MCF 10A (cell line): ENCODE measurements at places on chromosomes 3 and 15. TPM values are rescaled to one million over a fixed set of nuclear protein-coding genes. Genes with fewer than 3 reads are reported as not detected.
A peak's percentile ranks its signal among the peaks of the same experiment; 100 is the strongest.

GRCh38 chr15:48572823-48573222, 72.7 kb downstream of the FBN1 start:
- no peak overlapping the region for H3K4me3 ChIP-seq
- no peaks in the 10 kb centered on the region for H3K36me3 ChIP-seq
- DNase-seq, result no peak
- no peaks in the 10 kb centered on the region for H3K27me3 ChIP-seq
- no peak overlapping the region for H3K27ac ChIP-seq
- peaks cover 16% of the 10 kb centered on the region for H3K4me1 ChIP-seq

DNA sequence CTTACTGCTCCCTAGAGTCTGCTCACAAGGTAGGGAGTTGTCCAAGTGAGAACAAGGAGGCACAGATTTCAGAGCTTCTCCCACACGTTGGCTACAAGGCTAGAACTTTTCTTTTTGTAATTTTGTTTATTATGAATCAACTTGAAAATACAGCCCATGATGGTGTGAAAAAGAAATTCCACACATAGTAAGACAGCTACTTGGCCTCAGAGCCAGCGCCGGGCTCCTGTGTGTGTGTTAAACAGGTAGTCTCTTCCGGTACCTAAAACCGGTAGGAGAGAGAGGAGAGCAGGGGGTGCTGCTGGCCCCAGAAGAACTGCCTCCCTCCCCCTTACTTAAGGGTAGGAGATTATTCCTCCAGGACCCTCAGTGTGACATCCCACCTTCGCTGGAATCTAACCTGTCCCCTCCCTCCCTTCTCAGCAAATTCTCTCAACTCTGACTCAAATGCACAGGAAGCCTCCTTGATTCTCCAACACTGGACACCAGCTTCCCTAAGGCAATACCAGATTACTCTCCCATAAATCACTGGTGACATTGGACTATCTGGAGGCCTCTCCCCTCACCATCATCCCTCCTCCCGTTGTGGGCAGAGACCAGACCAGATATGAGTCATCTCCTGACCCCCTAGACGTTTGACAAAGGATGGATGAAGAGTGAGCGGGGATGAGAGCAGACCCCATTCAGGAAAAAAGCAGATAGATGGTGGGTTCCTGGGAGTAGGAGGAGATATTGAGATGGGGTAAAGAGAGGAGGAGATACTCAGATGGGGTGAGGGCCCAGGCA, 4.5 kb upstream of the IP6K1 start:
- no peaks in the 10 kb centered on the region for H3K4me1 ChIP-seq
- H3K27ac ChIP-seq, result no peak overlapping the region
- H3K4me3 ChIP-seq, result no peak overlapping the region
- DNase-seq, result no peak

DNA sequence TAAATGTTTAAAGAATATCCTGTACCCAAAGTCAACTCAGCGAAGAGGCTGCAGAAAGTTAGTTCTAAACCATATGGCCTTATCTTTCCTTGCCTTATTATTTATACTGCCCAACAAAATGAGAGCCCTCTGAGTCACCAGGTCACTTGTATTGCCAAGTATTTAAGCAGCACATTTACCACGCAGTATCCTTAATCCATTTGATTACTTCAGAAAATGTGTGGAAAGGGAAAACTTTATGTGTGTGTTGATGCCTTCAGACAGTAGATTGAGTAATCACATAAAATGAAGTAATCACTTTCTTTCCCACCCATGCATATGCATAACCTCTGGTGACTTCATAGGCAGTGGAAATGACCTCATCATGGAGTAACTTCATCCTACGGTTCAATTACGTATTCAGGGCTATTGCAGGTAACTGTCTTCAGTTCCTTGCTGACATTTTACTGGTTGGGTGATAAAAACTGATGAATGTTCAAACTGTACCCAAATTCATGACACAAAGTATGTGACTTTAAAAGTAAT, 7.5 kb upstream of the CADPS start:
- peaks cover 73% of the 10 kb centered on the region for H3K27me3 ChIP-seq
- H3K4me3 ChIP-seq, result no peak overlapping the region
- DNase-seq, result peak; percentile 4

DNA sequence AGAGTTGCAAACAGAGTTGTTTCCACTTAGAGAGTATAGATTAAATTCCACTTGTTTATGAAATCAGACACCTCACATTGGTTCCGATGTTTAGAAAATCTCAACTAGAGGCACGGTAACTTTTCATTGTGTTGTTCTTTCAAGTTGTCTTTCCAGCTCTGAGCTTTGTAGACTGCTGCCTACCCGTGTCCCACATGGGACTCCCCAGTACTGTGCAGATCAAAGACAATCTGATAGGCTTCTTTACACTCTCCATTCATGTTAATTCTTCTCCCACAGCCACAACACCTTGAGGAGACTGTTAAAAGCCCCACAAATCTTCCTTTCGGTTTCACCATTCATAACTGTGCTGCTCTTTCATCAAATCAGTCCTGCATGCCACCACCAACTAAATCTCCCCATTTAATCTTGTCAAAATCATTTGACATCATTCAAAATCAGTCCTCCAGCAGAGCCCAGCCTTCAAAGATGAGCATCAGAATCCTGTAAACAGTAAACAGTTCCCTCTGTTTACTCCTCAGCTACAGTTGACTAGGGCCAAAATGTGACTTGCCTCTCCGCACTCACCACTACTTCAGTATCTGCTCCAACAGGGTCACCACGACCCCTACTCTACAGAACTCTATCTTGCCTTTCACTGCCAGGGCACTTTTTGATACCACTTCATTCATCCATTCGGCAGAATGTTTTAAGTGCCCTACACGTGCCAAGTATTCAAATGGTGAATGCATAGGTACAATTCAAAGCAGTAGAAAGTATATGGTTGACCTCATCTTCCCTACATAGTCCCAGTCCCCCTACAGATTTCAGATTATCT, 8.3 kb downstream of the ANXA2 start:
- DNase-seq, result peak; percentile 33
- H3K4me3 ChIP-seq, result peak overlapping the region; percentile 69
- H3K36me3 ChIP-seq, result peaks cover 79% of the 10 kb centered on the region
- no peaks in the 10 kb centered on the region for H3K27me3 ChIP-seq

DNA sequence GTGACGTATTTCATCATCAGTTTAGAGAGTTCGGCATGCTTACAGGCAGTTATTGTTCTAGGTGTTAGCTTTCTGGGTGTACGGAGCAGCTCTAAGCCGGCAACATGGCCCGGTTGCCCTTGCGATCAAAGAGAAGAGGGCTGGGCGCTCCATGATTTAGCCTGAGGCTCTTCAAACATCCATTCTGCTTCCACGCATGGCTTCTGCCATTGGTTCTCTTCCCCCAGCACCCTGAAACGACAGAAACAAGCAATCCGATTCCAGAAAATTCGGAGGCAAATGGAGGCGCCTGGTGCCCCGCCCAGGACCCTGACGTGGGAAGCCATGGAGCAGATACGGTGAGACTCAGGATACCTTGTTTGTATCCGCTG, 574 bp downstream of the NGRN start:
- peaks cover 39% of the 10 kb centered on the region for H3K4me1 ChIP-seq
- peak overlapping the region; percentile 96 for H3K27ac ChIP-seq
- H3K27me3 ChIP-seq, result no peaks in the 10 kb centered on the region
- DNase-seq, result peak; percentile 40

DNA sequence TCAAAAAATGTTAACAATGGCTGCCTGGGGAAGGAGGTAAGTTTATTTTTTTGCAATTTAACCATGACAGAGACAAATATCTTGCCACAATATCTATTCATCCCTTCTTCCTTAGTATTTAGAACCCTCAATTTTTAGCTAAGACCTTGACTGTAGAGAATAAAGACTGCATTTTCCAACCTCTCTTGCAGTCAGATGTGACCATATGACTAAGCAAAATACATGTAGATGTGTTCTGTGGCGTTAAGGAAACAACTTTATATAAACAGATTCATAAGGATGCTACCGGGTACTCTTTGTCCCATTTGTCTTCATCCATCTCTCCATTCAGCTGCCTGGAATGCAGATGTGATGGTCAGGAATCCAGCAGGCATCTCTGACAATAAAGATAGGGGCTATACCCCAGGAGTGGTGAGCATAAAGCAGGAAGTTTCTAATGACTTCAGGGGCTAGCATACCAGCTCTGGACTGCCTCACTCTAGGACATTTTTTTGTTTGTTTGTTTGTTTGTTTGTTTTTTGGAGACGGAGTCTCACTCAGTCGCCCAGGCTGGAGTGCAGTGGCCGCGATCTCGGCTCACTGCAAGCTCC, 41.1 kb downstream of the LHFPL4 start:
- no peak for DNase-seq
- H3K27ac ChIP-seq, result no peak overlapping the region
- no peaks in the 10 kb centered on the region for H3K36me3 ChIP-seq
- H3K4me1 ChIP-seq, result peaks cover 5% of the 10 kb centered on the region

DNA sequence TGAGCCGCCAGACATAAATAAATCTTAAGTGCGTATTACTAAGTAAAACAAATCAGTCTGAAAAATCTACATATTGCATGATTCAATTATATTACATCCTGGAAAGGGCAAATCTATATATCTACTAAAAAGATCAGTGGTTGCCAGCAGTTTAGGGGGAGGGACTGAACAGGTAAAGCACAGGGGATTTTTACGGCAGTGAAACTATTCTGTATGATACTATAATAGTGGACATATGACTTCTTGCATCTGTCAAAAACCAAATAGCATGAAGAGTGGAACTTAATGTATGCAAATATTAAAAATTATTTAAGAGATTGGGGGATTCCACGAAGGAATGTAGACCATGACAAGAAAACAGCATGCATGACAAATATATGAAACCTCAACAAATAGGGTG, 111.6 kb downstream of the MYO9A start:
- no peaks in the 10 kb centered on the region for H3K27me3 ChIP-seq
- no peak overlapping the region for H3K27ac ChIP-seq
- DNase-seq, result no peak
- no peaks in the 10 kb centered on the region for H3K4me1 ChIP-seq
- H3K4me3 ChIP-seq, result no peak overlapping the region

GRCh38 chr3:125594581-125595011, 701 bp downstream of the OSBPL11 start:
- H3K27me3 ChIP-seq, result no peaks in the 10 kb centered on the region
- peak overlapping the region; percentile 65 for H3K27ac ChIP-seq
- H3K36me3 ChIP-seq, result no peaks in the 10 kb centered on the region
- peaks cover 8% of the 10 kb centered on the region for H3K4me1 ChIP-seq
- DNase-seq, result no peak

- no peak for DNase-seq
- no peaks in the 10 kb centered on the region for H3K4me1 ChIP-seq
- no peak overlapping the region for H3K4me3 ChIP-seq
- H3K27ac ChIP-seq, result no peak overlapping the region
- H3K36me3 ChIP-seq, result no peaks in the 10 kb centered on the region
These were observed 325.6 kb upstream of the AZI2 start for GRCh38 chr3:28674212-28674611.

DNA sequence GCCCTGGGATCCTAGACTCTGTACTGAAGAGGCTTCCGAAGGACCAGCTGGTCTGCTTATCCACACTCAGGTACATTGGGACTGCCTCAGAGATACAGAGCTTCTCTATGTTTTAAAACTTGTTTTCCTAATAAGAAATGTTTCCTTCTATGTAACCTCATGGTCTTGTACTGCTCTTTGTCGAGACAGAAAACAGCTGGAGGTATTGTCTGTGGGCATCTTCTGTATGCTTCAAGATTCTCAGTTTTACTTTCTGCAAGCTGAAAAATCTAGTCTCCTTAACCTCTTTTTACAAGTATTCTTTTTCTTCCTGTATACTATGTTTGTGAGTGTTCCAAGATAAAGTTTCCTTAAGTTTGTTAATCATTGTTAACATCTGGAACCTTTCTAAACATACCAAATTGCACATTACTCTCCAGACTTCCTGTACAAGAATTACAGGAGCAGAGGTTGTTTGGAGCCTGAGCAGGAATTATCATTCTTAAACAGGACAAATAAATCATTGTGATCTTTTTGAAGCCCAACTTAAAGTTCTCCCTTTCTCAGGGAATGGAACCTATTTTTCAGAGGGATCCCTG, 358.3 kb upstream of the CFAP20DC start:
- H3K4me1 ChIP-seq, result no peaks in the 10 kb centered on the region
- no peaks in the 10 kb centered on the region for H3K36me3 ChIP-seq
- H3K4me3 ChIP-seq, result no peak overlapping the region
- no peaks in the 10 kb centered on the region for H3K27me3 ChIP-seq
- DNase-seq, result no peak

GRCh38 chr3:115448851-115449250, 174.5 kb upstream of the GAP43 start:
- no peaks in the 10 kb centered on the region for H3K4me1 ChIP-seq
- H3K27ac ChIP-seq, result no peak overlapping the region
- no peaks in the 10 kb centered on the region for H3K27me3 ChIP-seq
- no peak overlapping the region for H3K4me3 ChIP-seq
- DNase-seq, result no peak
- H3K36me3 ChIP-seq, result no peaks in the 10 kb centered on the region

DNA sequence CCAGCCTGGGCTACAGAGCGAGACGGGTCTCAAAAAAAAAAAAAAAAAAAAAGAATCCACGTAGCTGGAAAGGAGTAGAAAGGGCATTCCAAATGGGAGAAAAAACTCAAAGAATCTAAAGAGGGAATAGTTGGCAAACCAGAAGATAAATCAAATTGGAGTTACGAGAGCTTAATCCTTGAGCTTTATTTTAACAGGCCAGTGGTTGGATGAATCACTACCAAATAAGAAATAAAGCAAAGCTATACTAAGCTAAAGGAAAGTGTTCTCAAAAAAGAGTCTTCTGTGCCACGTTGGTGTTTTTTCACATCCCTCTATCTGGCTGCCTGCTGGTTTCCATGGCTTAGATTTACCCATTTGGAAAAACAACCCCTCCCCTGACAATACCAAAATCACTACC, 14.0 kb downstream of the VGLL4 start:
- peaks cover 32% of the 10 kb centered on the region for H3K4me1 ChIP-seq
- no peaks in the 10 kb centered on the region for H3K27me3 ChIP-seq
- H3K27ac ChIP-seq, result no peak overlapping the region
- peaks cover 11% of the 10 kb centered on the region for H3K36me3 ChIP-seq
- no peak for DNase-seq

GRCh38 chr3:139519998-139520737, 19.4 kb downstream of the RBP1 start:
- H3K27ac ChIP-seq, result no peak overlapping the region
- no peak overlapping the region for H3K4me3 ChIP-seq
- no peaks in the 10 kb centered on the region for H3K36me3 ChIP-seq
- H3K4me1 ChIP-seq, result no peaks in the 10 kb centered on the region
- peak; percentile 45 for DNase-seq
- H3K27me3 ChIP-seq, result no peaks in the 10 kb centered on the region

DNA sequence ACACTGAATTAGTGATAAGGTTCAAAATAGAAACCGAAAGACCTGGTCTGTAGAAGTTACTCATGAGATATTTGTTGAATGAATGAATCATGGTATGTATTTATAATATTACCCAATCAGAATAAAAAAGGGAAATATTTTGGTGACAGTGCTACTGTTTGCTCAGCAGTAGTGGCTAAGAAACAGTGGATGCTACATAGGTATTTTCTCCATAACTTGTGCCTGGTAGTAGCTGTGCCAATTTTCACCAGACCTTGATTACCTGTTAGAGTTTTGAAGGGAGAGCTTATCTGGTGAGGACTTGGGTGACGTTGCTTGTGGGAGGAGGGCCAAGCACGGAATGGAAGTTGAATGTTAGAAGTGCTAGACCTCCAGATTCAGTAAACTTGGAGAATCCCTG, 14.3 kb downstream of the LIMD1 start:
- peaks cover 7% of the 10 kb centered on the region for H3K36me3 ChIP-seq
- H3K27me3 ChIP-seq, result no peaks in the 10 kb centered on the region
- H3K4me1 ChIP-seq, result peaks cover 22% of the 10 kb centered on the region
- H3K27ac ChIP-seq, result peak overlapping the region; percentile 39
- no peak overlapping the region for H3K4me3 ChIP-seq
- DNase-seq, result no peak

The HAUS2 gene
- 22.6 and 29.6 TPM in 2 replicates for total RNA-seq

The NEIL1 gene
- 6.6 and 9.5 TPM in 2 replicates for total RNA-seq

The RASL12 gene
- not detected in 2 replicates for total RNA-seq

The SRPRB gene
- total RNA-seq, result 180 and 212 TPM in 2 replicates
